ENCODE measurements at places on chromosomes 7 and 10.

- no peak for DNase-seq
Measured at GRCh38 chr10:4653160-4653559, 172.8 kb upstream of the AKR1E2 start.

DNA sequence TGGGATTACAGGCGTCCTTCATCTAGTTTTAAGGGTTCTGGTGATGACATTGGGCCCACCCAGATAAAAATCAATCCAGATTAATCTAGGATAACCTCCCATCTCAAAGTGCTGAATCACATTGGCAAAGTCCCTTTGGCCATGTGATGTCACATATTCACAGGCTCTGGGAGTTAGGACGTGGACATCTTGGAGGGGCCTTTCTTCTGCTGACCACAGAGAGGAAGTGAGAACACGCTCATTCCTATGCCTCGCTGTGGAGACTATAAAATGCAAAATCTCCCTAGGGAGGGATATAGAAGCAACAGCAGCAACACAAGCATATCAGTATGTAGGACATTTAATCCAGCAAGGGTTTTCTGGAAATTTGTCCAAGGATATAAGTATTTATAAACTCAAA is 266.0 kb upstream of the PITRM1 start:
- no peak for DNase-seq

DNA sequence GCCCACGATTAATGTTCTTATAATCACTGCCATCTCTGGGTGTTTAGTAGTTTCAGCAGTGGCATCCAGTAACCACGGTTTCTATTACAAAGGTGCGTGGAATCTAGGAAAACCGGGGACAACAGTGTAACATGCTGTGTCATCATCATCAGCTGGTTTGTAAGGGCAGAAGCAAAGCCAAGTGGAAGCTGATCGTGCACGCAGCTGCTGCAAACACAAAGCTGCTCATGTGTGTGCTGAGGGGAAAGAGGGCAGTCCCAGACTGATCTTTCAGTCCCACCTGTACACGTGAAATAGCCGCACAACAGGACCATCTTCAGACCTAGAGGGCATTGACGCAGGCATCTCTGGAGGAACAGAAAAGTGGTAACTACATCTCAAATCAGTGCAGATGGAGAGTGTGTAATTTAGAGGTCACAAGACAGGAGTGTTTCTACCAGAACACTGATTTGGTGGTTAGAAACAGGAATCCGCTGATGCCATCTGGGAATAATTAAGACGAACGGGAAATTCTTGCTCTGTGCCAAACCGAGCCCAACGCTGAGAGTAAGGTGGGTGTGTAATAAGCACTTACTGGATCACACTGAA is 13.4 kb downstream of the ANKRD16 start:
- peak; percentile 53 for DNase-seq

DNA sequence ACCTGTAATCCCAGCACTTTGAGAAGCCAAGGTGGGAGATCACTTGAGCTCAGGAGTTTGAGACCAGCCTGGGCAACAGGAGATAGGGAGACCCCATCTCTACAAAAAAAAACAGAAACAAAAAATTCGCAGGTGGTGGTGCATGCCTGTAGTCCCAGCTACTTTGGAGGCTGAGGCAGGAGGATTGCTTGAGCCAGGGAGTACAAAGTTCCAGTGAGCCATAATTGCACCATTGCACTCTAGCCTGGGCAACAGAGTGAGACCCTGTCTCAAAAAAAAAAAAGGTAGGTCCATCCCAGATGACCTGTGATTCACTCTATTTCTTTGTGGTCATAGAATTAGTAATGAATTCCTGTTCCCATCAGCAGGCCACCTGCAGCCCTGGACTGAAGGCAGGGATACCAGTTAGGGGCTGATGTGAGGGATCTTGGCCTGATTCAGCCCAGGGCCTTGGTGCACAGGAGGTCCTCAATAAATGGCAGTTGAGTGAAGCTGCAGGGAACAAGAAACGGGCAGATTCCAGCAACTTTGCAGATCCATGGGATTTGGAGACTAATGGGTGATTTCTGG is at the start of gene MYH16:
Gene MYH16, plus strand, starts transcription at position 364 of the 570 bp plus-strand sequence.
- no peak for DNase-seq

GRCh38 chr10:112722758-112723157 is 227.3 kb upstream of the TCF7L2 start:
- DNase-seq, result no peak

GRCh38 chr7:120920591-120921274 is 29.8 kb upstream of the ING3 start:
- DNase-seq, result no peak

DNA sequence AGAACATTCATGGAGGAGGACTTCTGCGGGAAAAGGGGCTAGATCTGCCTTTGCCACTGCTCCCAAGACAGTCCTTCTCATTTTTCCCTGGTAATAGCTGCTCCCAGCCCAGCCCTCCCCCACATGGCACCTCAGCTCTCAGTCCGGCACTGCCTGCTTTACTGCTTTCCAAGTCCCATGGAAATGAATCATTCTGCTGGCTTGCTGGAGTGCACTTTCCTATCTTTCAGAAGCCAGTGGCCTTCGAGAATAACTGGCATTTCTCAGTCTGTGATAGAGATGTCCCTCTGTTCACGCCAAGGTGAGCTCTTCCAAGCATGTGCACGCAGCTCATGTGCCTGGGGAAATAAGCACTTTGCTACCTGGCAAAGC is 61.4 kb downstream of the SYPL1 start:
- peak; percentile 73 for DNase-seq

- DNase-seq, result no peak
Measured at GRCh38 chr10:61541960-61542359, 88.8 kb upstream of the TMEM26 start.

DNA sequence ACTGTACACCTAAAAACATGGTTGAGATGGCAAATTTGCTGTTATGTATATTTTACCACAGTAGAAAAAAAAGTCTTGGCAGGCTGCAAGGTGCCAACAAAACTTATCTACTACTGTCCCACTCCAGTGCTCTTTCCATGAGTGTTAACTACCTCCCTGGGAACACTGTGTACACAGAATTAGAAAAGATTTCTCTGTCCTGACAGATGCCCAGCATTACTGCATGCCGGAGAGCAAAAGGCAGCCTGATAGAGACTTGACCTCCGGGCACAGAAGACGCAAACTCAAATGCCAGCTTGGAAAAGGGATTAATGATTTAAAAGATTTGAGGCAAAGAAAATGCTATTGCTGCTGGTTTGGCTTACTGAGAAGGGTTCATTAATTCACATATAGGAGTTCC is 228.8 kb downstream of the TMEM178B start:
- DNase-seq, result no peak

GRCh38 chr10:43870968-43871439 is 222.3 kb upstream of the ZNF32 start:
- DNase-seq, result no peak

- no peak for DNase-seq
Measured at GRCh38 chr7:73985737-73986141, 42.2 kb upstream of the ELN start.

DNA sequence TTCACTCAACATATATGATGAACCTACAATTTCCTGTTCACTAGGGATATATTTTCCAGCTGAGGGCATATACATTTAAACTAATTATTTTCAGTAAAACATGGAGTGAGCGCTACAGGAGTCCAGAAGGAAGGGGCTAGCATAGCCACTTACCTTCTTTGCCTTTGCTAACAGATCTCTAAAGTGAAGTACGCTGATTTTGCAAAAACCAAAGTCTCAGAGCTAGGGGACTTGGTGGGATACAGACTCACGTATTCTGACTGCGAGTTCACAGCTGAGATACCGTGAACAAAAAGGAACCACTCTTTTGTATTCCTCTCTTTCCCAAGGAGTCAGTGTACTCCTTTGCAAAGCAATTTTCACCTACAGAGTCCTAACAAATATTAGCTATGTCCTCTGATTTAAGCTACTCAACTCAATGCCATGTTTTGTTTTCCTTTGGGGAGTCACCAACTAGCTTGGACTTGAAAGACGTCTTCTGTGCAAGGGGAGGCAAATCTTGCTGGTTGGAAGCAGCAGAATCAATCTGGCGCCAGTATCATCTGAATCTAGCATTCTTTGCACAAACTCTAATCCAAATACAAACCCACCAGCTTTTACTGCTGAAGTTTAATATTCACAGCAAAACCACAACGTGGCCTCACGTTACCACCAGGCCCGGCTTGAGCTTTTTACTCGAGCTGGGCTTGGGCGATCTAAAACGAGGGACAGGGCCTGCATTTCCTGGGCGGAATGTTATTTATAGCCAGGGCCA is 657 bp downstream of the CDNF start:
- DNase-seq, result no peak

DNA sequence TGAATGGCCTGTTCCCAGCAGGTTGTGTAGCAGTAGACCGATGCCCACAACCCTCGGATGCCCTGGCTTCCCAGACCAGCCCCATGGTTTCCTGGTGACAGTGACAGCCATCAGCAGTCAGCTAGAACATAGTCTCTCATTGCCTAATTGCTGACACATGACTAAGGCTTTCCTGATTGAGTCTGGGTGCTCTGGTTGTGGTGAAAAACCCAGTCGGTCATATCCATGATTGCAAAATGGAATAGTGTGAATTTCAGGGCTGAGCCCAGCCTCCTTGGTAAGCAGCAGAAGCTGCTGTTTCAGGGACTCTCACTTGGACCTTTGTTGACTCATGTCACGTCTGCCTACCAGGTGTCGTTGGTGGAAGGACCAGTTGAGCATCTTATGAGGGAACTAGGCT is 36.6 kb downstream of the POR start:
- peak; percentile 35 for DNase-seq

DNA sequence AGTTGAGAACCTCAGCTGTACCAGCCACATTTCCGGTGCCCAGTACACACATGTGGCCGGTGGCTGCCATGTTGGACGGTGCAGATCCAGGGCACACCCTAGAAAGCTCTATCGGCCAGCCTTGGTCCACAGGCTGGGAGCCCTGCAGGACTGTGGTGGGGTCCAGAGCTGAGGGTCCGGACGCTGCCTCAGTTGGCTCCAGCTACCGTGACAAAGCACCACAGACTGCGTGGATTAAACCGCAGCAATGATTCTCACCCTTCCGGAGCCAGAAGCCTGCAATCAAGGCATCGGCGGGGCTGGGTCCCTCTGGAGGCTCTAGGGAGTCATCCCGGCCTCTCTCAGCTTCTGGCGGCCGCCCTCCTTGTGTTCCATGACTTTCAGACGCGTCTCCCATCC is 50.1 kb downstream of the PDGFA start:
- no peak for DNase-seq

GRCh38 chr7:13988065-13988464 is 1.4 kb downstream of the ETV1 start:
- peak; percentile 62 for DNase-seq

DNA sequence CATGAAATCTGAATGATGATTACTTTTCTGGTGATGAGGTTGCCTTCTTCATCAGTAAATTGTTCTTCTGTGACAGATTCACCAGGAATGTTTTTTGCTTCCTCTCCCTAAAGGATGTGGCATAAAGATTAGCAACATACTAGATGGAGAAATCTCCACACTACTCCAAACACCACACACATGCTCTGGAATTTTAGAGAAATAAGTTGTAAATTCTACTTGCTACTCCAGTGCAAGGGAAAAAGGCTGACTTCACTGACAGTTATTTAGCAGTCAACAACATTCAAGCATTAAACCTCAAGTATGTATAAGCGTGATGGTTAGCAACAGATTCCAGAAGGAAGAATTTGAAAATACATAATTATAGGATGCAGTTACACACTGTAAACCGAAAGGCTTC is 137.9 kb upstream of the CCDC6 start:
- peak; percentile 29 for DNase-seq

DNA sequence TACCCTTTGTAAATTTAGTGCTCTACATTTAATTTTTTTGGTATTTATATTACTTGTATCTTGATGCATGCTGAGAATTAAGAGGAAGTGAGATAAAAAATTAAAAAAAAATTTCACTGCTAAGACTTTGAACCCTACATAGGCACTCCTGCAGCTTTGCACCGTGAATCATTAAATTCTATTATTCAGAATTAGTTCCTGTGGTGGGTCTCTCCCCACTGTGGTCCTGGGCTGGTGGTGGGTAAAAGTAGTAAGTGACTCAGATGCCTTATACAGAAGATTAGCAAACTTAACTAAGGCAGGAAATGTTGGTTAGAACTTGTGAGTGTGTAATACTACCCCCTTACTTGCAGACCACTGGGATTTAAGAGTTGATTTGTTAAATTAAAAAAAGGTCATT is 72.6 kb downstream of the AP3M1 start:
- peak; percentile 80 for DNase-seq

GRCh38 chr7:133977409-133978274 is 149.5 kb upstream of the LRGUK start:
- peak; percentile 26 for DNase-seq

DNA sequence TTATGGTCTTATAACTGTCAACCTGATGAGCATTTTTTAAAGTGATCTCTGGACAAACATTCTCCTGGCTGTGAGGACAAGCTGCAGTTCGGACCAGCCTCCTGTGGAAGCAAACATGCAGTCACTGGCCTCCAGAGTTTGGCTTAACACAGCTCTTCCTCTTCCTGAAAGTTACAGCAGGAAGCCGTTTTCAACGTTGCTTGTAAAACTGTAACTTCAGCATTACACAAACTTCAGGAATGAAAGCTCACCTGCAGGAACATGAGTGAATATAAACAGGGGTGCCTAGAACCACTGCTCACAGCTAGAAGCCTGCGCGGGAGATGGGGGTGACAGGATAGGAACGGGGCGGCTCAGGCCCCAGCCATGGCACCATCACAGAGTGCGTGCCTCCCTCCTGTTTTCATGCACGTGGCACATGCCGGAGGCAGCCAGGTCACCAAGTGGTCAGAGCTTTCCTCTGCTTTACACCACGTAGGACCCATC is 292.9 kb upstream of the PITRM1 start:
- DNase-seq, result no peak

DNA sequence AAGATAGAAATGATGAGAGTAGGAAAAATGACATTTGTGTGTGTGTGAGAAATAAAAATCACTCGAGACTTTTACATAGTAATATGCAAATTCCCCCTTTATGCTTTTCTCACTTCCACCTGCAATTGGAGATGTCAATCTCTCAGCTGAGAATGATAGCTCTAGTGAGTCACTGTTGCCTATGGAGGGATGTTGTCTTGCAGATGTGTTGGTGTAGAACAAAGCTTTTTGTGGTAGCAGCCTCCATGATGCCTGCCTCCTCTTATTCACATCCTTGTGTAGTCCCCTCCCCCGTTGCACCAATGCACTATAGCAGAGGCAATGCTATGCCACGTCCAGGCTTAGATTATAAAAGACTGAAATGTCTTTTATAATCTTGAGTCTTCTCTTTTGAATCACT is 33.8 kb downstream of the SPAG6 start:
- no peak for DNase-seq

DNA sequence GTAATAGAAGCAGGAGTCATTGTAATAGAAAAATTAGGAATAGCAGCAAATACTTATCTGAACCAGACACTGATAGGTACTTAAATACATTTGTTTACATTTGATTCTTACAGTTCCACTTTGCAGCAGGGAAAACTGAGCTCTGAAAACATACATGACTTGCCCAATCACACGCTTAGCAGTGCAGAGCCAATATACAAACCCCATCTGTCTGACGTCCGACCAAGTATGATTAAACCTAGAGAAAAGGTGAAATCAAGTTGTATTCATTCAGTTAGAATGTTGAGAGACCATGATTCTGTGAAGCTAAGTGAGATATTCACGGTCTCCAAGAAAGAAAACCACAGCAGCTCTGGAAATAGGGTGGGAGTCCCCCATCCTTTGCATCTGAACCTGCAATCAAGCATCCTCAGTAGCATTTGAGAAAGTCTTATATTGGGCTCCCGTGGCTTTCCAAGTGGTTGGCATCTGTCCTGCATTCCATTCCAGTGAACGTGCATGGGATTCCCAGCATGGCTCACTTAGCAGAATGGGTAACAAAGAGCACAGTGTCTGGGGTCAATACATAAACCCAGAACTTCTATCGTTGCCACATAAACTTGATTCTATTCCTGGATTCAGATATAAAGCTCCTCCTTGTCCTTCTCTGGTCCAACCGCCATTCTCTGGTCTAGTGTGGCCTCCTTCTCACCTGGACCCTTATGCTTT is 148.7 kb upstream of the RSU1 start:
- DNase-seq, result peak; percentile 98

Data from astrocyte of the hippocampus (primary cell).